ENCODE measurements at places on chromosomes 3 and 15.

DNA sequence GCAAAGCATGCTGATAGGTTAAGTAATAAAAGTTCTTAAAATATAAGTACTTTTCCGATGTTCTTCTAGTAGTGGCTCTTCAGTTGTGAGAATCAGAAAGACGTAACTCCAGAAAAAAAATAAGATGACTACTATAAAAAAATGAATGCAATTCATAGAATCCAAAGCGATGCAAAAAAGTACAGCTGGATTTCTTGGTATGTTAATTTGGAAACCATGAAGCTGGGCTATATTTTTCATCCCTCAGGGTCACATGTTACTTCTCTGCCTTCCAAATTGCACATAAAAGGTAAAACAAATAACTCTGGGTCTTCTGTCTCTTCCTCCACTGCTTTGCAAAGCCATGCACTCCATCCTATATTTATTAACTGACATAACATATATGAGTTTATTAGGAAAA is 843.9 kb upstream of the DPPA4 start:
- DNase-seq = no peak

GRCh38 chr15:65824941-65825544 is 33.0 kb upstream of the DENND4A start:
- DNase-seq = no peak

GRCh38 chr3:165476399-165477060 is 280.3 kb upstream of the SLITRK3 start:
- DNase-seq = no peak

- no peak for DNase-seq
Measured at GRCh38 chr3:43748179-43748578, 57.4 kb downstream of the ABHD5 start.

GRCh38 chr3:71039332-71039731 is 544.2 kb downstream of the FOXP1 start:
- DNase-seq = no peak

DNA sequence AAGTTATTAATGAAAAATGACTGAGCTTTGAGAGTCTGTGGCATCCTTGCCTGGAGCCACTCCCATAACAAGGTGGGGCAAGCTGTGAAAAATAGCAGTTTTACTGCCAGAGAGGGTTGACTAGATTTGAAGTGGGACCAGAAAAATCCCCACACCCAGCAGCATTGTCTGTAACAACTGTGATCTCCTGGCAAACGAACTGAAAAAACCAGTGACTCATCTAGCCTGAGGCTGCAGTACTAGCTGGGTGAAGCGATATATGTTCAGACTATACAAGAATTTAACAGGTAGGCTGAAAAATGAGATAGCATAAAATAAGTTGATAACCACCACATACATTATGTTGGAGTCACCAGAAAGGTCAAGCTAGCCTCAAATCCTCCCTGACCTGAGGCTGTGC is 64.0 kb downstream of the DPH6 start:
- peak; percentile 29 for DNase-seq

DNA sequence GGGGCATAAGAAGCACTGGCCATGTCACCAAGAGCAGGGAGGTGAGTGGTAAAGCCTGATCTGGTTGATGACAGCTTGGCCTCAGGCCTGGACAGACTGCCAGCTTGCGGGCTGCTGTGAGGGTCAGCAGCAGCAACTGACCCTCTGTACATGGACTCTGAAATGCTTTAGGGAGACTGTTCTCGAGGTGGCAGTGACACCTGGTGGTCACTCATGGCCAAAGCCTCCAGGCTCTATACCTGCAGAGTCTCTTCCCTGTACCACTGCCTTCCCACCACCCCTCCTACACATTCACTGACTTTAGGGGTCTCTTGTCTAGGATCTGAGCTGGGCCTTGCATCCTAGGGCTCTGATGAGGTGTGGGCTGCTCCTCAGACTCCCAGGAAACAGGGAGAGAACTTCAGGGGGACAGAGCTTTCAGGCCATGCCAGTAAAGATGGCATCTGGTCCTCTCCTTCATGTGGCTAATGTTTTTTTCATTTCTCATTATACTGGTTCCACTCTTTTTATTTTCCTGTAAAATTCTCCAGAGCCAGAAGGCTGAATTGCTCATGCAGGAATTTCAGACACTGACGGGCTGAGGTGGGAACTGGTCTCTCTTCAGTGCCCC is 17.2 kb upstream of the TIMP4 start:
- DNase-seq = peak; percentile 79

GRCh38 chr3:58129041-58129770 is 81.6 kb downstream of the DNASE1L3 start:
- no peak for DNase-seq

- peak; percentile 11 for DNase-seq
Measured at GRCh38 chr15:41695750-41696436, 35.7 kb downstream of the MGA start.

DNA sequence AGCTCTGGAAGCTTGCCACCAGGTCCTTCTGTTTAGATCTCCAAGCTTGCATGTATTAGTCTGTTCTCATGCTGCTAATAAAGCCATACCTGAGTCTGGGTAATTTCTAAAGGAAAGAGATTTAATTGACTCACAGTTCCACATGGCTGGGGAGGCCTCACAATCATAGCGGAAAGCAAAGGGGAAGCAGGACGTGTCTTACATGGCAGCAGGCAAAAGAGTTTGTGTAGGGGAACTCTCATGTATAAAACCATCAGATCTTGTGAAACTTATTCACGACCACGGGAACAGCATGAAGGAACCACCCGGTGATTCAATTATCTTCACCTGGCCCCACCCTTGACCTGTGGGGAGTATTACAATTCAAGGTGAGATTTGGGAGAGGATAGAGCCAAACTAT is 147.0 kb upstream of the PROK2 start:
- DNase-seq = no peak

- no peak for DNase-seq
Measured at GRCh38 chr15:92385096-92385495, 8.6 kb upstream of the ST8SIA2 start.

DNA sequence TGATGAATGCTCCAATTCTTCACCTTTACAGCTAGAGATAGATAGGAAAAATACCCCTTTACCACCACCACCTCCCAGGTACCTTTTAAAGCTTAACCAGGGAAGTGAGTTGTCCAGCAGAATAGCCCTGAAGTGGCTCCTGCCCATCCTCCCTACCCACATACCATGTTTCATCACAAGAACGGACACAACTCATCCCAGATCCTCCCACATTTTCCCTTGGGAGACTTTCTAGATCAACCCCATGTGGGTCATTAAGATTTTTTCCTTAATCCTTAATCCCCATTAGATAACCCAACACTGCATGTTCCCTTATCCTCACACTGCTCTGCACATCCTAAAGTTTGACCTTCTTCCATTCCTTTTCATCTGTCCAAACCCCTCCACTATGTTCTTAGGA is 69.3 kb downstream of the CHST2 start:
- DNase-seq = no peak

DNA sequence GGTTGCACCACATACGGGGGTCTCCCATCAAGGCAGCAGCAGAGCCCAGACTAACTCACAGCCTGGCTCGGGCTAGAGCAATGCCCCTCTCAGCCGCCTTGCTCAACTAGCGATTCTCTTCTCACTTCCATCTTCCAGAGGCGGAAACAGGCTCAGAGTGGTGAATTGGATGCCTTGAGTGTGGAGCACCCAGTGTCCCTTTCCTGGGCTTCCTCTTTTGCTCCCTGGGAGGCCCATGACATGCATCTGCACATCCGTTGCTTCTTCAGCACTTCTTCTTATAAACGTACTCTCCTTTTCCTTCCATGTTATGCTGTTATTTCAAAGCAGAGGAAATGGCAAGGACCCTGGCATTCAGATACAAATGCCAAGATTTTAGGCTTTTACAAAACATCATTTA is 2.1 kb upstream of the IQSEC1 start:
- DNase-seq = no peak

DNA sequence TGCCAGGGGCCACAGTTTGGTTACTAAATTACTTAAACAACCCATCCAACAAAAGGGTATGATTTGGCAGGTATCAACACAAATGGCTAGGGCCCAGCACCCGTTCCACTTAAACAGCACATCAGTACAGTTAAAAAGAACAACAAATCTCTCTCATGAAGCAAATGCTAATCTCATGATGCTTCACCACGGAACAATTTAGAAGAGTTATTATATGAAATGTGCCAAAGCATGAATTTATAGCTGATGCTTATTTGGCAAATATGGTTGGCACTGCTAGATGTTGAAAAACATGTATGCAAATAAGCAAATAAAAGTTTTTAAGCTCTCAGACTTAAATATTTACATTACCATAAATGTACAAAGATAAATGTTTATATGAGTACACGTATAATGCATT is 2.3 kb downstream of the PEAK1 start:
- no peak for DNase-seq

DNA sequence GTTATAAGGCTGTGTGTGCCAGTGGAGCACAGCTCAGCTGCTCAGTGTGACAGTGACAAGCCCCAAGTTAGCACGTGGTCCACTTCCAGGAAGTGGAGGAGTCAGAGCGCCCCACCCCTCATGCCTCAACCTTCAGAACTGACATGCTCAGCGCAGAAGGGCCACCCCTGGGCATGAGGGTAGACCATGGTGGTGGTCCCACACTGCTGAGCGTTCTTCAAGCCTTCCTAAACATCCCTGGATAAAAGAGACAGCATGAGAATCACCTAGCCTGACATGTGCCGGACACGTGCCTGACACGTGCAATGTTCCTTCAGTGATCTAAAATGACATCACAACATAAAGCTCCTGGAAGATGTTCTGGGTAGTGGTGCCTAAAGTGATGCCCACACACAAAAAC is 16.8 kb downstream of the ATP10A start:
- DNase-seq = no peak

- no peak for DNase-seq
Measured at GRCh38 chr3:102114264-102114979, 265.1 kb downstream of the NFKBIZ start.

DNA sequence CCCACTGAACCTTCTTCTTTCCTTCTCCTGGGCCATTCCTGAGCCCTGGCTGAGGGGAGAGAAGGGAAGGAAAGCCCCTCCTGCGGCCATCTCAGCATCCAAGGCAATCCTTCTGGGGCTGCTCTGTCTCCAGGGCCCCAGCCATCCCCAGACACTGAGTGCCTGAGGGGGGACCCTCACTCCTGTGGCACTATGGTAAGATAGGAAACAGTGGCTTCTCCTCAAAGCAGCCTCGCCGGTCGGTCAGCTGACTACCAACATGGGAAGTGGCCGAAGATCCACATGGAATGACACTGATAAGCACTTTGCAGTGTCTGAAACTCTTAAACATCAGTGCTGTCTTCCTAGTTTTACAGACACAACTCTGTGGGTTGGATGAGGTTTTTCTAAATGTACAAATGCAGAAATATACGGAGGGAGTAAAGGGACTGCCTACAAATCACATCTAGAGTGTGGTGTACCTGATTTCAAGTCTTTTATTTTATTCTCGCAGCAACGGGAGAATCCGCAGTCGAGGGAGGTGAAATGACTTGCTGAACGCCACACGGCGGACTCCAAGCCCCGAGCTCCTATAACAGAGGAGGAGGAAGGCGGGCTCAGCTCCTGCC is 973 bp upstream of the ITPKA start:
- no peak for DNase-seq

DNA sequence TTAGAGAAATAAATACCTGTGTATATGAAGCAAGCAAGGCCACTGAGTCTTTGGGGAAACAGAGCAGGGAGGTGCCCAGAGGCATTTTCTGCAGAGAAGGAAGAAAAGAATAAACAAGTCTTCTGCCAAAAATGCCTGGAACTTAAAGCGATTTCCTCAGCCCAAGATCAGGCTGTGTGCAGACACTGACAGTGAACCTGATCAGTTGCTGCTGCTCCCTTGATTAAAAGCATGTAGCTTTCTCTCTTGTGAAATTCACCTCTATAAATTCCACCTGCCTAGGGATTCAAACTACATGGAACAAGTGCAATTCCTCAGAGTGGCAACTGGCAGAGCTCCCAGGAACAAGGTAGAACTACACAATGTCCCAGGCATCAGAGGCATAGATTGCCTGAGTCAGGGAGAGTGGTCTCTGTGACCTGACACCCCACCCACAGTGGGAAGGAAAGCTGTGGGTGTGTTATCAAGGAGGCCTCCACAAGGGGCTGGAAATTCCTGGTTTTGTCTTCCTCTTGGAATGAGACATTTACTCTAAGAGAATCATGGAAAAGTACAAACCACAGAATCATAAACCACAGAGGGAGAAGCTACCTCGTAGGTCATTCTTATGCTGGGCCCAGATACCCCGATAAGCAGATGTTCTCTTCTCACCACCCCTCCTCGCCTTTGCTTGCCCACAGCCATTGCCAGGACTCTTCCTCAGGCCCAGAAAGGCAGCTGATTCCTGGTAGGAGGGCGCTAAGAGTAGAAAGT is 1.8 kb upstream of the ZBTB38 start:
- peak; percentile 40 for DNase-seq

GRCh38 chr3:197471221-197472010 is 84.4 kb downstream of the BDH1 start:
- DNase-seq = no peak

- no peak for DNase-seq
Measured at GRCh38 chr15:62046078-62046743, 14.0 kb downstream of the VPS13C start.

GRCh38 chr3:27511724-27512422 is 27.7 kb upstream of the SLC4A7 start:
- no peak for DNase-seq

DNA sequence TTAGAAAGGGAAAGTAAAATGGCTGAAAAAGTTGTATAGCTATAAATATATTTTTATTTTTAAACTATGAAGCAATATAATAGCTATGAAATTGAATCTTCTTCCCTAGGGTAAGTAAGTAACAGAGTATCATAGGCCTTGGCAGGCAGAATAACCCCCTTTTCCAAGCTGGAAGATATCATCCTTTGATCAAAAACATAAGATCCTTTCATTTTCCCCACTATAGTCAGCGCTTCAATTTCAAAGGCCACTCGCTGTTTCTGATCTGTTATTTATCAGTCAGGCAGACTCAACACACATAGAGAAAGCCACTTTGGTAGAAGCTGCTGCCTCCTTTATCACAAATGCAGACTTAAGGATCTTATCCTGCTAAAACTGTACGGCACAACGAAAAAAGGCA is 74.0 kb upstream of the UBE2E2 start:
- DNase-seq = peak; percentile 29

- DNase-seq = peak; percentile 44
Measured at GRCh38 chr3:15964605-15965442, 167.0 kb upstream of the ANKRD28 start.

DNA sequence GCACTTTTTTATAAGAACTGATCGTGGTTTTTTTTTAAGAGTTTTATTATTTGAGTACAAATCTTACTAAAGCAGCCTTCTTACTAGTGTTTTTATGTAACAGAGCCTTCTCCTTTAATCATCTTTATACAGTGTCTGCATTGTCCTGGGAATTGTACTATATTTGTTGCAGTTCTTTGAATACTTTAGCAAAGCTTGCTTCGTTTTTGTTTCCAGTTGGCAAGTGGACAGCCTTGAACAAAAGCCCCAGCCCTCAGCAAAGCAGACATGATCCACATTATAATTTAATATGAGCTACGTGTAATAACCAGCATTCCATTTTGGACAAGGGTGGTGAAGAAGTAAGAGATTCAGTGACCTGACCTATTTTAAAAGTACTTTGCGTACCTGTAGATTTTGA is 112.2 kb upstream of the FLNB start:
- DNase-seq = peak; percentile 41

Data from eye (tissue), 1 donor.